ENCODE measurements at places on chromosomes 5 and 9.

- no peak for DNase-seq
These were observed 455.1 kb upstream of the RGMB start for GRCh38 chr5:98318386-98318785.

- no peak for DNase-seq
These were observed 25.1 kb downstream of the NAIF1 start for GRCh38 chr9:128042043-128042442.

GRCh38 chr5:93717162-93717561, 24.2 kb downstream of the POU5F2 start:
- no peak for DNase-seq

DNA sequence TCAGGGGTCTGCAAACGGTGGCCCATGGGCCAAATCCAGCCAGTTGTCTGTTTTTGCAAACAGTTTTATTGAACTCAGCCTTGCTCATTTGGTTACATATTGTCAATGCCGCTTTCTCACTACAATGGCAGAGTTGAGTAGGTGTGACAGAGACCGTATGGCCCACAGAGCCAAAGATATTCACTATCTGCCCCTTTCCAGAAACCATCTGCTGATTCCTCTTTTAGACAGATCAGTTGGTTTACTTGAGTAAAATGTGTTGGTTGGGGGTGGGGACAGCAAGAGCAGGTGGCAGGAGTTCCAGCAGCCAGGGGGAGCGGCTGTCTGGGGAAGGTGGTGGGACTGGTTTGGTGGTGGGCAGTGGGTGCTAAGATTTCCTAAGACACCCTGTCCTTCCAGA, 54.8 kb downstream of the COL27A1 start:
- DNase-seq: no peak

DNA sequence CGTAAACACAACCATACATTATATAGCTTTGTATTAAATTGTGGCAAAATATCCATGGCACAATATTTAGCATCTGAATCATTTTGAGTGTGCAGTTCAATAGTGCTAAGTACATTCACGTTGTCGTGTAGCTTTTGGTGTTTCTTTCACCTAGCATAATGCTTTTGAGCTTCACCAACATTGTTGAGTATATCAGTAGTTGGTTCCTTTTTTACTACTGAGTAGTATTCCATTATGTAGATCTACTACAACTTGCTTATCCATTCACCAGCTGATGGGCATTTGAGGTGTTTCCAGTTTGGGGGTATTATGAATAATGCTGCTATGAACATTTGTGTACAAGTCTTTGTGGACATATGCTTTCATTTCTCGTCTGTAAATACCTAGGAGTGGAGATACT, 27.3 kb upstream of the CTNNAL1 start:
- no peak for DNase-seq

All from natural killer cell treated with Interleukin-12 subunit alpha and Interleukin-12 subunit beta and Interleukin-15 and Interleukin-18, amount 100 ng/mL, for 72 hours (primary cell).